WERI-Rb-1 (cell line): ENCODE measurements at places on chromosomes 16 and 17.

DNA sequence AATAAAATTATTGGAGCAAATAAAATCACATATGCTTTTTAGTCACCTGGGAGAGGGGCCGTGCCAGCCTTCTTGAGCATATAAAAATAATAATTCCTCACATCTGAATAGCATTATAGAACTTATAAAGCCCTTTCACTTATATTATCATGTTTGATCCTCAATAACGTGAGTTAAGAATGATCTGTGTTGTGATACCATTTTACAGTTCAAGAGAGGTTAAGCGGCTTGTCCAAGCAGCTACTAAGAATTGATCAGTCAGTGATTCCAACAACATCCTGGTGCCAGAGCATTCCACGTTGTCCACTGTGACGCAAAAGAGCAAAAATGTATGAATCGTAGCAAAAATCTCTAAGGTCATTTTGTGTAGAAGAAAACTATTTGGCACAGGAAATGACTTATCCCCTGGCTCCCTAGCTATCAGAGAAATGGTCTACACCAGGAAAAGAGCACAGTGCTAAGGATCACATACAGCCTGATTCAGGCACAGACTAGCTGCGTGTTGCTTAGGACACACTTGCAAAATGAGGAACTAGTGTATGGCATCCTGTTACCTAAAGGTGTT lies 33.0 kb downstream of the ANKFN1 start:
- DNase-seq: no peak

GRCh38 chr16:1535391-1536291 lies 2.2 kb downstream of the TMEM204 start:
- no peak for DNase-seq

GRCh38 chr17:3963237-3964201 lies 718 bp downstream of the ATP2A3 start:
- DNase-seq: no peak

DNA sequence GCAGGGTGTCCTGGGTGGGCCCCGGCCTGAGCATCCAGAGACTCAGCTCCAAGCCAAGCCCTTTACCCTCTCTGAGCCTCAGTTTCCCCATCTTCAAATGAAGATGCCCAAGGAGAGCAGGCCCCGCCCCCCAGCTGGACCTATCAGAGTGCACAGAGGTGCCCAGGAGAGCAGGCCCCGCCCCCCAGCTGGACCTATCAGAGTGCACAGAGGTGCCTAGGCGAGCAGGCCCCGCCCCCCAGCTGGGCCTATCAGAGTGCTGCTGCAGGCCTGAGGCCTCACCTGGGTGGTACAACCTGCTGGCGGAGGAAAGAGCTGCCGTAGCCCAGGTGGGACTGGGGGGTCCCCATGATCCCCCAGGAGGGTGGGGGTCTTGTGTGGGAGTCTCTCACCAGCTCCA lies 3.4 kb upstream of the SSTR5 start:
- DNase-seq: peak; percentile 73

- DNase-seq: no peak
Observed at GRCh38 chr16:51399908-51400670, 249.0 kb upstream of the SALL1 start.

DNA sequence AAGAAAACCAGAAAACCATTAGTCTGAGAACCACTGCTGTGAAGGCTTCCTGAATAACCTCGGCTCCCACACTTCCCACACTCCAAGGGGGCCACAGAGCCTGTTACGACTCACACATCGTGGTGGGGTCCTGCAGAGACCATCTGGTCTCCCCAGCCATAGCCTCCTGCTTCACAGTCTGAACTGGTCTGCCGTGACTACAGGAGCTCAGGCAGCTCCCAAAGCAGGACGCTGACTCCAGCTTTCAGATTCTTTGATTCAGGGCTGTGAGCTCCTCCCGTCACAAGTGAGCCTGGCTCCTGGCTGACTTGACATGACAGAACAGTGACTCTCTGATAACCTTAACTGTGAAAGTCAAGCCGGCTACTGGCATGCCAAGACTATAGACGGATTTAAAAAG lies 37.8 kb downstream of the CYB5D2 start:
- no peak for DNase-seq

GRCh38 chr17:64779376-64780095 lies 117.4 kb upstream of the SMURF2 start:
- no peak for DNase-seq

DNA sequence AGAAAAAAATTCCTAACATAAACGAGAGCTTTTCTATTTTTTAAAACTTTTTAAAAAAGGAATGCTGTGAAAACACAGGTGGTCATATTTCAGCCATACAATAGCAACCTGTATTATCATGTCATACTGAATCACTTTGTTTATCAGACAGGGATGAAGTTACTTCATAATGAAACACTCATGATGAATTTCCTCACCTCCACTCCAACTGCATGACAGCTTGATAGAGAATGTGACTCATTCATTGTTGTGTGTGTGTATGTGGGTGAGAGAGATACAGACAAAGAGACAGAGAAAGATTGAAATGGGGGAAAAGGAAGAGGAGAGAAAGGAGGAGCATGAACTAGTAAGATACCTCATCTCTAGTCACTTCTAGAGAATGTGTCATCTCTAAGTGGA lies 109.0 kb downstream of the SYCE1L start:
- no peak for DNase-seq

GRCh38 chr17:58224315-58224714 lies 5.3 kb upstream of the MKS1 start:
- DNase-seq: no peak
